ENCODE measurements at places on chromosomes 12 and 14.

- DNase-seq: no peak
Observed at GRCh38 chr12:114588061-114588460, 95.9 kb downstream of the TBX3 start.

GRCh38 chr12:29893002-29893401 lies 109.3 kb upstream of the TMTC1 start:
- DNase-seq: no peak

- no peak for DNase-seq
Observed at GRCh38 chr12:7344833-7345606, 41.1 kb downstream of the ACSM4 start.

DNA sequence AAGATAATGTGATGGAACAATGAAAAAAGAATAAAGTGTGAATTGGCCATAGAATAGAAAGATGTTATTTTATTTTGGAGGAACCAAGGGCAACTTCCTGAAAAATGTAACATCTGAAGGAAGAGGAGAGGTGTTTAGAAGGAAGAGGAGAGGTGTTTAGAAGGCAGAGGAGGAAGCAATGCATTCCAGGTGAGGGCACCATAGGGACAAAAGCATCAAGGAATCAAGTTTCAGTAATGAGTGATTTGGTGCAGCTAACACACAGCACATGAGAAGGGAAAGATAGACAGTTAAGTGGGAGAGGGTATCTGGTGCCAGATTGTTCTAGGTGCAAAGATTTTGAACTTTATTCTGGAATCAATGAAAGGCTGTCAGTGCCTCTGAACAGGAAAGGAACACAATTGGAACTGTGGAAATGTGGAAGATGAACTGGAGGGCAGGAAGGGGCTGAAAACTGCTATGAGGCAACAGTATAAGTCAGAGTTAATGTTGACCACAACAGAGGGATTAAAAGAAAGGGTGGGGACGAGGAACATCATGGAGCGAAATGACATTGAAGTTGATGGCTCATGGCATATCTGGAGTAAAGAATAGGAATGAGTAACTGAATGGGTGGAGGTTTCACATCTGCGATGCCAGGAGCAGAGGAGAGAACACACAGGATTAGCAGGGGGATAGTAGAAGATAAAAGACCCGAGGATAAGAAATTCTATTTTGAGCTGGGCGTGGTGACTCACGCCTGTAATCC lies 326.6 kb downstream of the LRIG3 start:
- no peak for DNase-seq

DNA sequence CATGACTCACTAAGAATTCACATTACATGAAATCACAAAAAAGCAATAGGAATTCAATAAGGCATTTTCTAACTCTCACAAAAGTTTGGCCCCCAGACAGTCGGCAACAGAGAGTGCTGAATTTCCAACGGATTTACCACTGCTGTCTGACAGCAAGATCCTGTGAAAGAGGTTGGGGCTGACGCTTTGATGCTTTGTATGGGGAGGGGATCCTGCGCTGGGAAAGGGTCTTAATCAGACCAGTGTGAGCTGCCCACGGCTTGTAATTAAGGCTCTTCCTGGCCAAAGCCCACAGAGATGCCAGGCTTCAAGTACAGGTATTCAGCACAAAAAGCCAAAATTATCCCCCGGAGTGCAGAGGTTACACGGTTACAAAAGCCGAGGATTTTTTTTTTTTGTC lies 66.8 kb upstream of the TMCC3 start:
- no peak for DNase-seq

- DNase-seq: no peak
Observed at GRCh38 chr12:50017641-50018040, 7.7 kb downstream of the RACGAP1 start.

GRCh38 chr14:96631621-96632362 lies 129.6 kb downstream of the PAPOLA start:
- DNase-seq: no peak

- DNase-seq: no peak
Observed at GRCh38 chr14:67765192-67765834, 51.1 kb downstream of the ZFYVE26 start.

GRCh38 chr14:76929927-76930326 lies 98.6 kb downstream of the IRF2BPL start:
- no peak for DNase-seq

- DNase-seq: no peak
Observed at GRCh38 chr14:26636561-26636960, 38.7 kb upstream of the NOVA1 start.

GRCh38 chr12:55845361-55845760 lies 2.6 kb upstream of the MMP19 start:
- DNase-seq: no peak

DNA sequence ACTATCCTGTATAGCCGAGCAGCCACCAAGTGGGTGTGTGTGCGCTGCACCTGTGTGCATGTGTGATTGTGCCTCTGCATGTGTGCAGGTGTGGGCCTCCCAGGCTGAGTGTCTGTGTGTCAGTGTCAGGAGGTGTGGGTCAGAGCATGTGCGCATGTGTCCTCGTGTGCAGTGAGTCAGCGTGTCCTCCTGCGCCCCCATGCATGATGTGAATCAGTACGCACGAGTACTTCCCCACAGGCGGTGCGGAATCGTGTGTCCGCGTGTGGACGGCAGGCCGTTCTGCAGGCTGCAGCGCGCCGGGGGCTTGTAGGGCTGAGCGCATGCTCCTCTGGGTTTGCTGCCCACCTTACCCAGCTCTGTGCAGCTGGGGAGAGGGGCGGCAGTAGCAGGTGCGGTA lies 34.2 kb downstream of the DTX1 start:
- no peak for DNase-seq

GRCh38 chr12:122374707-122375106 lies 47.8 kb downstream of the CLIP1 start:
- no peak for DNase-seq

DNA sequence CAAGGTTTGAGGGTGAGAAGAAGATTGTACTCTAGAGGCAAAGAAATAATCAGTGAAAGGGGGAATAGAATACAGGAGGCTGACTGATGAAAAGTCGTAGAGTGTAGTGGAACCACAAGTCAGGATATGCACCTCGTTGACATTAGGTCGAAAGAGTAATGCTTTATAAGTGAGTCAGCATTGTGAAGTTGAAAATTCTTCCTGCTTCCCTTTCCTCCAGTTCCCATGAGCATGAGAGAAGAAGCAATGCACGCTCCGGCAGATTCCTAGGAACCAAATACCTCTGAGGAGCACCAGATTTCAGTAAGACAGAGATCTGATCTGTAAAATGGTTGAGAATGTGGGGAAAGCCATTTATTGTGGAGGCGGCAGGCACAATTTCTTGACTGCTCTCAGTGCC lies 16.5 kb downstream of the CCER1 start:
- DNase-seq: no peak

DNA sequence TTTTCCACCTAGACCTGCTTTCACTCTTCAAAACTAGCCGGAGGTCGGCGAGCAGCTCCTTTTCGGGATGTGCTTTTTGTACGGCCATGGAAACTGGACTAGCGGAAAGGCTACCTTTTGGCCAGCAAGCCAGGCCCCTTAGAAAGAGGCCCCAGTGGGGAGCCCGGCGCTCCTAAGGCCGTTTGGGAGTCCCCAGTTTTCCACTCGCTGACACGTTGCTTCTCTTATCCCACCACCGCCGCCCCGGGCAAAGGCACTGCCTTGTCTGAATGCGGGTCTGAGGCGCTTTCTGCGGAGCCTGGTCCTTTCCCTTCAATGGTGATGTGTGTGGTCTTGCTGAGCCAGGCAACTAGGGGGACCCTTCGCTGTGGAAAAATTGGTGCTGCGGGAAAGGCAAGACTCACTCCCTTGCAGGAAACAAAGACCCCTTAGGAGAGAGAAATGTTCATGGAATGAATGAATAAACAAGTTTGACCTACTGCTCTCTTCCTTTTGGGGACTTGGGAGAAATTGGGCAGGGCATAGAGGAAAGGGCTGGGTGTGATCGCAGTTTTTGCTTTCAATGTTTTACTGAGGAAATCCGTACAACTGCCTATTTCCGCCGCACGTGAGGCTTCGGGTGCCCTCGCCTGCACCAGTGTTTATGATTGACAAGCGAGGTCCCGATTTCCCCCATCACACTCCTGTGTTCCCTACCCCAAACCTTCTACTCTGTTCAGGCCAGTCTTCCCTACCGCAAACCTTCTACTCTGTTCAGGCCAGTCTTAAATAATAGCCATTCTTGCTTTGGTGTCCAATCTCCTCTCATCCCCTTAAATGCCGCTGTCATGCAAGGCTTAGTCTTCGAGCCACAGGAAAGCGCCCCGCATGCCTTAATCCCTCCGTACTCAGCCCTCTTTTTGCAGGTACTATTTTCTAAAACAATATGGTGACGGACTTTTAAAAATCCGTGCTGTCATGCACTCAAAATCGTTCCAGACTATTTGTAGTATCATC lies 1.0 kb upstream of the SLC38A2 start:
- DNase-seq: no peak

GRCh38 chr14:51921026-51921425 lies 60.6 kb downstream of the GNG2 start:
- DNase-seq: no peak

DNA sequence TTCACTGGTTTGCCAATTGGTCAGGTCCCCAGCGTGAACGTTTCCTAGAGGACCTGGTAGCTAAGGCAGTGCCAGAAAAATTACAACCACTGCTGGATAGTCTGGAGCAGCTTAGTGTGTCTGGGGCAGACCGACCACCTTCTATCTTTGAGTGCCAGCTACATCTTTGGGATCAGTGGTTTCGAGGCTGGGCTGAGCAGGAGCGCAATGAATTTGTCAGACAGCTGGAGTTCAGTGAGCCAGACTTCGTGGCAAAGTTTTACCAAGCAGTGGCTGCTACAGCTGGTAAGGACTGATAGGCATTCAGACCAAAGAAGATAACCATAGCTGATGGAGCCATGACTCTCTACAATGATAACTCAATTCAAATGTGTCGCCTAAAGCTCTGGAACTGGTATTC lies 2.5 kb downstream of the C14orf119 start:
- DNase-seq: no peak

- no peak for DNase-seq
Observed at GRCh38 chr14:105073720-105074600, 8.7 kb upstream of the GPR132 start.
